ENCODE measurements at places on chromosomes 1 and 21.

GRCh38 chr1:87435484-87435883 is 106.8 kb downstream of the LMO4 start:
- peak; percentile 40 for DNase-seq

- no peak for DNase-seq
Observed at GRCh38 chr1:107787299-107787698, 177.7 kb downstream of the VAV3 start.

GRCh38 chr1:147162093-147162492 is 10.2 kb downstream of the PRKAB2 start:
- no peak for DNase-seq

GRCh38 chr1:108560189-108560873 is 431 bp downstream of the EEIG2 start:
- peak; percentile 9 for DNase-seq

DNA sequence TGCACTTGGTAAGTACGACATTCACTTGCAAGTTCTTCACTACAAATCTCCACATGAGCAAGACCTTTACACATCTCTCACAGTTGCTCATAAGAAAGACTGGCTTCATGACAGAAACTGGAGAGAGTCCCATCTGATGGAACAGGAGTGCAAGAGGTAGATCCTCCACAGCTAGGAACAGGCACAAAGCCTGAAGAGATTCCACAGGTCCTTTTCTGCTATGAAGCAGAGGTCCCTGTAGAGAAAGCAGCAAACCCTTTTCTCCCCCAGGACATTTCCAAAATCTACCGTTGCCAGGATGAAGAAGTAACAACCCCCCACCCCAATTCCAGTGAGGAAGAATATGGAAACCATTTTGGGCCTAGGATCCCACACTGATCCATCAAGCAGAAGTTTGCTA is 47.3 kb downstream of the EIF4G3 start:
- no peak for DNase-seq

GRCh38 chr1:248622570-248623001 is 12.3 kb downstream of the OR2T11 start:
- peak; percentile 67 for DNase-seq

- no peak for DNase-seq
Observed at GRCh38 chr1:24886241-24886640, 43.8 kb downstream of the RUNX3 start.

DNA sequence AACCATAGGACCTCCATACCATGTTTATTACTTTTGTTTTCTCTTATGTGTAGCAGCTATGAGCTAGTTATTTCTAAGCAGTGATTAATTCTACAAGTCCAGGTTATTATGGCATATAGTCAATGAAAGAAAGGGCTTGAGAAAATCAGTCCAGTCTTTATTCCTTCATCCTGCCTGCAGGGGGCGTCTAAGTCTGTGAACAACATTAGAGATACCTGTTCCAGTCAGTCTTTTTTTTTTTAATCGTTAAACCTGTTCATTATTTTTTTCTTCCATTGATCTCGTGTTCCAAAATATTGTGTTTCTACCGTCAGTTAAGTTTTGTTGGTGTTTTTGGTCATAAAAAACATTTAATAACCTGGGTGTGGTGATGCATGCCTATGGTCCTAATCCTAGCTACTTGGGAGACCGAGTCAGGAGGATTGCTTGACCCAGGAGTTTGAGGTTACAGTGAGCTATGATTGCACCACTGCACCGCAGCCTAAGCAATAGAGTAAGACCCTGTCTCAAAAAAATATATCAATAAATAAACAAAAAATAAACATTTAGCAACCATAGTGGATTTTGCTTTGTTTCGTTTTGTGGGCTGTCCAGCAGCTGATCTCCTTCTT is 29.4 kb upstream of the CD2 start:
- peak; percentile 77 for DNase-seq

DNA sequence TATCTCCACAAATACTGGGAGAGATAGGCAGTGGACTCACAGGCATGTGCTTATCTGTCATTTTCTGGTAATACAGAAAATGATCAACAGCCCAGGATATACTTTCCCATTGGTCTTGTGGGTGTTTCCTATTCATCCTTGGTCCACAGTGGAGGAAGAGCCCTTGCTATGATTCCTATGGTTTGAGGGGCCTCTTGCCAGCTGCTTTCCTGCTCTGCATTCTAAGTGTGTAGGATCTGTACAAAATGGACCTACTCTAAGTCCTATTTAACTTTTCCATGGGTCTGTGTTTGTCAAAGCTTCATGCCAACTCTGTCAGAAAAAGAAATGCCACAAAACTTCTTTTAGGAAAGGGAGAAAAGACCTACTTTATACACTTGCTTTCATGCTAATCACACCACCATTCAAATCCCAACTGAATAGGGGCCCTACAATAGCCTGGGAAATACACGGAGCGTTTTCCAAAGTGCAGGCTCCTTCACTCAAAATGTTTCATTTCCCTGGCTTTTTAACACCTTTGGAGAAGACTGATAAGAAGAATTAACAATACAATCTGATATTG is 16.4 kb downstream of the PLPP3 start:
- no peak for DNase-seq

DNA sequence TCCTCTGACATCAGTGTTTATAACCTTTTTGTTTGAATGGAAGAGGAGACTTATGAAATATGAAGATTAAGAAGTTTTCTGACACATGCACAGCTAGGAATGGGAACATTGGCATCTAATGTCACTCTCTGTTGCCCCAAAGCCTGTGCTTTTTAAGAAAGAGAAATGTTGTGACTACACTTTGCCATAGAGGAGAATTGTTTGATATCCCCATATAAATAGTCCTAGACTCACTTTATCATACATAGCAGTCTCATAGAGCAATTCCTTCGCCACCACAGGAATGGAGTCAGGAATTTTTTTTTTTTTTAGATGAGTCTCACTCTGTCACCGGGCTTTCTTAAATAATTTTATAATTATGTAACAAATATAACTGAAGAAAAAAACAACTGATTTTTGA is 1.5 kb downstream of the KRTAP21-3 start:
- DNase-seq: peak; percentile 1

- DNase-seq: no peak
Observed at GRCh38 chr1:156089704-156090103, 7.4 kb upstream of the MEX3A start.

- DNase-seq: no peak
Observed at GRCh38 chr1:238562341-238562740, 671.6 kb upstream of the ZP4 start.

DNA sequence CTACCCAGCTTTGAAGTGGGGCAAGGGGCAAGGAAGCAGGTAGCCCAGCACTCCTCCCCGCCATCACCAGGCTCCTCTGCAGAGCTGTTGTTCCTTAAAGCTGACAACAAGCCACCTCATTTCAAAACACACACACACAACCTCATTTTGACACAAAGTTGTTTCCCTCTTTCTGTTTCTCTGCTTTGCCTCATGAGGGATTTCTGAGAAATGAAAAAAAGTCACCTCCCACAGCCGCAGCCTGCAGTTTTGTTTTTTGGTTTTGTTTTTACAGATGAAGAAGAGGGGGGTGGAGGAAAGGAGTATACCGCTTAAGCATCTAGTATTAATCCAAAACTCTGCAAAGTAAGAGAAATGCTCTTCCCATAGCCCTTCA is 12.1 kb downstream of the MCL1 start:
- DNase-seq: no peak

DNA sequence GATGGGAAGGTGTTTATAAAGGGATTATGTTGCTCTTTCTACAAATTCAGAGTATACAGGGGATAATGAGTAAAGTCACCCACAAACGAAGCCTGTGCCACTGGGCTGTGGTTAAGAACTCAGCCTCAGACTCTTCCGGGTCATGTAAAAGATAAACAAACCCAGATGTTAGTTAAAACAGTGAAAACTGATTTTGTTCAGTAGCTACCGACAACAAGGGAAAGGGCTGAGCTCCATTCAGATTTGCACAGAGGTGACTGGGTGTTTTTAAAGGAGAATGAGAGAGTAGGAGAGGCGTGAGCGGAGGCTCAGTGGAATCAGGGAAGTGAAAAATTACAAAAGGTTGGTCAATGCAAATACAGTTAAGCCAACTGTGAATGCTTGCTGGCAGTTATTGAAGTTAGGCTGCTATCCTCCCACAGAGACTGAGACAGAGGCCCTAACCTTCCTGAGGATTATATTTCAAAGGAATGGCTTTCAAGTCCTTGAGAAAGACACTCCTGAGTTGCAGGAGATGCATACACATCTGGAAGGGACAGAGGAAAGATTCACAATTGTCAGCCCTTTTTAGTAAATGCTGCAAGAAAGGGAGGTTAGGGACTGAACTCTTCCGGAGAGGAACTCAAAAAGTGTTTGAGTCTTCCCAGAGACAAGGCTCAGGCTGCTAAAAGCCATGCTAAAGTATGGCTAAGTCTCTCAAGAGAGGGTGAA is 29.9 kb upstream of the SAMD13 start:
- DNase-seq: no peak

DNA sequence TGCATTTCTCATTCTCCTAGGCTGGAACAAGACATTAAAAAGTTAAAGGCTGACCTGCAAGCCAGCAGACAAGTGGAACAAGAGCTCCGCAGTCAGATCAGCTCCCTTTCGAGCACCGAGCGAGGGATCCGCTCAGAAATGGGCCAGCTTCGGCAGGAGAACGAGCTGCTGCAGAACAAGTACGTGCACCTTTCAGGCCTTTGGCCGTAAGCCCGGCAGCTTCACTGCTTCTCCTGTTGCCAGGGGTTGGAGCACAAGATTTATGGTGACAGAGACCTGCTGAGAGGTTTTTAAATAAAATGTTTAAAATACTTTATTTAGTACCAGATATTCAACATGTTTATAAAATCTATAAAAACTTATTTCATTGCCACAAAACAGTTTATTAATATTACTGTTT is 53.4 kb downstream of the MACO1 start:
- DNase-seq: no peak

DNA sequence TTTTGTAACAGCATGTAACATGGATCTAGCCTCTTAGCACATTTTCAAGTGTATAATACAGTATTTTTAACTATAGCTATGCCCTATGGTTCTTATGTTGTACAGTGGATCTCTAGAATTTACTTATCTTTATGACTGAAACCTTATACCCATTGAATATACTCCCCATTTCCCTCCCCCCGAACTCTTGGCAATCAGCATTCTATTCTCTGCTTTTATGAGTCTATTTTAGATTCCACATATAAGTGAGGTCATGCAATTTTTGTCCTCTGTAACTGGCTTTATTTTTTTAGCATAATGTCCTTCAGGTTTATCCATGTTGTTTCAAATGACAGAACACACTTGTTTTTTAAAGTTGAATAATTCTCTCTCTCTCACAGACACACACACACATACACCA is 3.1 kb upstream of the GBP6 start:
- no peak for DNase-seq

GRCh38 chr1:112790920-112791722 is 76.0 kb upstream of the PPM1J start:
- no peak for DNase-seq

GRCh38 chr1:2398871-2399270 is 7.2 kb downstream of the RER1 start:
- no peak for DNase-seq

- DNase-seq: no peak
Observed at GRCh38 chr1:67299296-67299695, 8.4 kb upstream of the IL12RB2 start.

DNA sequence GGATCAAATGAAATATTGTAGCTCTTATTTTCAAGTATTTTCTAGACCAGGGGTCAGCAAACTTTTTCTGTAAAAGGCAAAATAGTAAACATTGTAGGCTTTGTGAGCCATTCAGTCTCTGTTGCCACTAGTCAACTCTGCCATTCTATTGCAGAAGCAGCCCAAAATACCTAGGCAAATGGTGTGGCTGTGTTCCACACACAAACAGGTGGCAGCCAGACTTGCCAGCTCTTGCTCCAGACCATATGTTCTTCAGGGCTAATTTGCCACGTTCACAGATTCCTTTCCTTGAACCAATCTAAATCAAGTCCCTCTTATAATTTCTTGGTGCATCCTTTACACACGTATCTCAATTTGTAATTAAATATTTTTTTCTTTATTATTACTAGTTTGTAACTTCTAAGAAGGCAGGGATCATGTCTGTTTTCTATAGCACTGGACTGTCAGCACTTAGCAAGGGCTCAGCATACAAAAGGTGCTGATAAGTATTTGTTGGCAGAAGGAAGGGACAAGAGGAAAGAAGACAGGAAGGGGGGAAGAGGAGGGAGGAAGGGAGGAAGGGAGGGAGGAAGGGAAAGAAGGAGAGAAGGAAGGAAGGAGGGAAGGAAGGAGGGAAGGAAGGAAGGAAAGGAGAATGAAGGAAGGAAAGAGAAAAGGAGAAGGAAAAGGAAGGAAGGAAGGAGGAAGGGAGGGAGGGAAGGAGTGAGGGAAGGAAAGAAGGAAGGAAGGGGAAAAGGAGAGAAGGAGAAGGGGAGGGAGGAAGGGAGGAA is 106.5 kb upstream of the EDEM3 start:
- no peak for DNase-seq

GRCh38 chr21:34852448-34852847 is 183.7 kb downstream of the CLIC6 start:
- DNase-seq: no peak

- no peak for DNase-seq
Observed at GRCh38 chr1:226603022-226603857, 54.7 kb downstream of the STUM start.

DNA sequence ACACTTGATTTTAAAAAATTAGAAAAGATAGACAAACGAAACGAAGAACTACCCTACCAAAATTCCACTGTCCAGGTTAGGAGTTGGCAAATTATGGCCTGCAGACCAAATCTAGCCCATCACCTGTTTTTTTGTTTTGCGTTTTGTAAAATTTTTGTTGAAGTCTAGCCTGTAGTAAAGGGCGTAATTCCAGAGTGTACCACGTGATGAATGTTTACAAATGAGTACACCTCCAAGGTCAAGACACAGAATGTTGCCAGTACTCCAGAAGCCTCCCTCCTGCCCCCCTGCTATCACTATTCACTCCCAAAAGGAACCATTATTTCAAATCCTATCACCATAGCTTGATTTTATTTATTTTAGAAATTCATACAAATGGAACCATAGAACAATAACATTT is 17.1 kb upstream of the PODN start:
- DNase-seq: no peak

DNA sequence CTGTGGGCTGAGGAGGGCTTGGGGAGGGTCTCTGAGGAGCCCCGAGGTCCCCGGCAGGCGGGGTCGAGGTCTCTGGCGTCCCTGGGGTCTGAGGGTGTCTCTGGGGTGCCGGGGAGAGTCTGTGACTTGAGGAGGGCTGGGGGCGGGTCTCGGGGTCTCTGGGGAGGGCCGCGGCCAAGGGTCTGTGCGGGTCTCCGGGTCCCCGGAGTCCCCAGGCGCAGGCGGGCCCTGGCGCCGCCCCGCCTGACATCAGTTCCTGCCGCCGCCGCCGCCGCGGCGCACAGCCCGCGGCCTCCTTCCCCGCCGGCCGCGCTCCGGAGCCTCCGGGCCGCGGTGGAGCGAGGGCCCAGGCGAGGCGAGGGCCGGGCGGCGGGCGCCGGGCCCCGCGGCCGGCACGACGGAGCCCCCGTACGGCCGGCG is at the start of gene PLEKHM2:
Gene PLEKHM2, plus strand, starts transcription at position 279 of the 420 bp plus-strand sequence. CDS start 239 bp downstream, outside the sequence.
- no peak for DNase-seq

DNA sequence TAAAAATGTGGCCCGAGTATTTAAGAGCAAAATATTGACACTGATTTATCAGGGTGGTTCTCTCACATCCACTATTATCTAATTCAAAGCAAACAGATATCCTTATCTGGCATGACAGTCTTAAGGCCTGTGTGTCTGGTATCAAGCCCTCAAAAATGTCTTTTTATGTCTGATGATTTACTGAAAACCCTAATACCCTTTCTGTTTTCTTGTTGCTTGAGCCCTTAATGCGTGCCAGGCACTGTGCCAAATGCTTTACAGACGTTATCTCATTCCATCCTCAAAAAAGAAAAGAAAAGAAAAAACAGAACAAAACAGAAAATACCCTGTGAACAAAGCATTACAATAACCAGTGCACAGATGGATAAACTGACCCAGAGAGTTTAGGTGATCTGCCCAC is 5.7 kb downstream of the DUSP23 start:
- no peak for DNase-seq

Measured in SK-MEL-5 (cell line).